ENCODE measurements at places on chromosomes 3 and 15. TPM values are rescaled to one million over a fixed set of nuclear protein-coding genes. Genes with fewer than 3 reads are reported as not detected.

GRCh38 chr3:8959668-8960067, 3.6 kb downstream of the RAD18 start:
- H3K4me3 ChIP-seq: no peak overlapping the region
- no peak overlapping the region for H3K27ac ChIP-seq
- no peaks in the 10 kb centered on the region for H3K27me3 ChIP-seq

LINGO1 gene
- not detected for total RNA-seq

GRCh38 chr3:26522919-26523318, 99.7 kb upstream of the LRRC3B start:
- H3K27me3 ChIP-seq: no peaks in the 10 kb centered on the region
- H3K36me3 ChIP-seq: no peaks in the 10 kb centered on the region
- H3K4me3 ChIP-seq: no peak overlapping the region
- H3K4me1 ChIP-seq: no peaks in the 10 kb centered on the region
- no peak for DNase-seq

UBE2E1 gene
- total RNA-seq: 80.4 TPM

GRCh38 chr3:132343018-132343612, 25.9 kb downstream of the ACP3 start:
- H3K36me3 ChIP-seq: no peaks in the 10 kb centered on the region
- H3K4me3 ChIP-seq: no peak overlapping the region
- H3K27me3 ChIP-seq: peaks cover 11% of the 10 kb centered on the region
- H3K4me1 ChIP-seq: peaks cover 22% of the 10 kb centered on the region

DNA sequence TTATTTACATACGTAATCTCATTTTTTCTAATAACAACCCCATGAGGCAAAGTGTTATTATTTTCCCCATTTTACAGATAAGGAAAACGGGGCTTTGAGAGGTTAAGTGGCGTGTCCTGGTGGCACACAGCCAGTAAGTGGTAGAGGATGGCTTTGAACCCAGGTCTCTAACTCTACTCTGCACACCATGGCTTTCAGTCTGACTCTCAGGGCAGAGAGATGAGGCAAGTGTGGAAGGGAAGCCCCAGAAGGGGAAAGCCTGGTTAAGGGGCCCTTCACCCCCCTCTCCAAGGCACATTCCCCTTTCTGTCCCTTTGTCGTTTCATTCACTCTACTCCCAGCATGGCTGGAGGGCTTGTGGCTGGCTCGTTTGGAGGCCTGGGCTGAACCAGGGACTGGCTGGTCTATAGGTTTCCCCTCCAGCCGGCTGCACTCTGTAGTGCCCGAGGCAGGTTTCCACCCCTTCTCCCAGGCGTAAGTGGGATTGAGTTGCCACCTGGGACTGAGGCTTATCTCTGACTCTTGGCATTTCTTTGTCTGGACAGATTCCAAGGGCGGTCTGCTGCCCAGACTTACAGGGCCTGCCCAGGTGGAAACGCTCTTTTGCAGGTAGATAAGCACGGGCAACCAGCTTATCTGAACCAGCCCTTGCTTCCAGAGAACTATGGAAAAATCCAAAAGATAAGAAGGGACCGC, 12.1 kb downstream of the SEMA4B start:
- no peaks in the 10 kb centered on the region for H3K36me3 ChIP-seq
- H3K4me1 ChIP-seq: peaks cover 11% of the 10 kb centered on the region
- H3K27me3 ChIP-seq: no peaks in the 10 kb centered on the region
- H3K27ac ChIP-seq: no peak overlapping the region

DNA sequence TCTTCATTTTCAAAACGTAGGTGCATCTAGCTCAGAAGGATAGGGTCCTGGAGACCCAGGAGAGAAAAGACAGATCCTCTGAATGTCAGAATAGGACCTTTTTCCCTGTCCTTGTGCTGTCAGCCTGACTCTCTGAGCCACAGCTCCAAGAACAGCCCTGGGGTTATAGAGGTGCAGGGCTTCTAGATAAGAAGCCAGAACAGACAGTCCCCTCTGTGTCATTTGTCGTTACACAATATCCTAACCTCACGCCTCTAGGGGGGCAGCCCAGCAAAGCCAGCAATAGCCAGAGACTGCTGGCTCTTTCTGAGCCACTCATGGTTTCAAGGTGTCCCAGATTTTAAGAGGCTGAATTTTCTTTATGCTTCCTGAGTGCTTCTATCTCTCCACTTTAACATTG, 153.2 kb upstream of the THBS1 start:
- no peaks in the 10 kb centered on the region for H3K36me3 ChIP-seq
- peaks cover 44% of the 10 kb centered on the region for H3K4me1 ChIP-seq
- H3K4me3 ChIP-seq: no peak overlapping the region
- DNase-seq: no peak

GOLGA6L22 gene
- total RNA-seq: not detected

FOXP1 gene
- 47.1 TPM for total RNA-seq

GABRA5 gene
- total RNA-seq: 6.5 TPM

GRCh38 chr3:14884665-14885064, 62.7 kb upstream of the NR2C2 start:
- H3K4me1 ChIP-seq: no peaks in the 10 kb centered on the region
- H3K4me3 ChIP-seq: no peak overlapping the region
- no peak for DNase-seq
- no peaks in the 10 kb centered on the region for H3K36me3 ChIP-seq

- no peaks in the 10 kb centered on the region for H3K4me1 ChIP-seq
- no peak overlapping the region for H3K27ac ChIP-seq
- no peak overlapping the region for H3K4me3 ChIP-seq
- no peaks in the 10 kb centered on the region for H3K36me3 ChIP-seq
- H3K27me3 ChIP-seq: peaks cover 3% of the 10 kb centered on the region
- no peak for DNase-seq
Measured at GRCh38 chr3:67031986-67032385, 33.9 kb downstream of the KBTBD8 start.

DNA sequence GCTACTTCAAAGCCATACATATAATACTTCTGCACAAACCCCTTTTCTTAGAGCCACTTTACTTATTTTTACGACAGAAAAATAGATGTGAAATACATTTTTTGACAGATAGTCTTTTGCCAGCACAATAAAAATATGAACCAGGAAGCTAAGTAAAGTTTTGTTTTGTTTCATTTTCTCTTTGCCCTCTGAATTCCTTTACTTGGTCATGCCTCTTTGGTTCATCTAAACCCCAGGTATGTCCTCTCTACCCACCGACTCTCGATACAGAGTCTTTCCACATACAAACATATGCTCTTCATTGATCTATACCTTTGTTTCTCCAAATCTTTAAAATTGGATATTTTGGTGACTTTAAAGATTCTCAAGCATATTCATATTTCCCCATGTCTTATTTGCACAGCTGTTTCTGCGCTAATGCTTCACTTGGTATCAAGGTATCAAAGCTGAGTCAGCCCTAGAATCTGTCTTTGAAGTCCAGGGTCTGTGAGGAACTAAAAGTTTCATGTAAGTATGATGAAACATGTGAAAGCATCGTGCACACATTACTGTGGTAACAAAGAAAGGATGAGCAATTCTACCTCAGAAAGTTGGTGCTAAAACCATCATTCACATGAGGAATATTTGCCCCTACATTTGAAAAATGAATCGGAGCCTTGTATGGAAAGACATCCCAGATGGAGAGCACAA, 845.4 kb downstream of the NAALADL2 start:
- no peak overlapping the region for H3K4me3 ChIP-seq
- no peaks in the 10 kb centered on the region for H3K27me3 ChIP-seq
- no peak for DNase-seq
- H3K36me3 ChIP-seq: no peaks in the 10 kb centered on the region
- peaks cover 12% of the 10 kb centered on the region for H3K4me1 ChIP-seq
- H3K27ac ChIP-seq: no peak overlapping the region

DNA sequence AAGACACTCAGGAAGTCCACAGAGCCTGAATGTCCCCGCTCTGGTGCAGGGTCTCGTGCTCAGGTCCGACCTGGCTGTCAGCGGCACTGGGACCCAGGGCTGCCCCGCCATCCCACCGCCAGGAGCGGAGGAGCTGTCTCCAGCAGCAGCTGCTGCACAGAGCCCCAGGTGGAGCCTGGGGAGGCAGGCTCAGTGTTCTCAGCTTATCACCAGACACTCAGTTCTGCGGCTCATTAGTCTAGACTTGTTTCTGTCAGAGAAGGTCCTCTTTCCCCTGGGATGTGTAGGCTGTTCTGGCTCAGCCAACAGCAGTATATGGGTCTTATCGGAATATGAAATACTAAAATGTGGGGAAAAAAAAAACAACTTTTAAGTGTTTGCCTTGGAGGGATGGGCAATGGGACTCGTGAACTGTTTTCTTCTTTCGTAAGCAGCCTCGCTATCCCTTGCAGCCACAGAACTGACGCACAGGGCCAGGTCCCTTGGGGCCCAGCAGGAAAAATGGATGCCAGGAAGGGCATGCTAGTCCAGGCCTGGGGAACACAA, 75.9 kb downstream of the KLF13 start:
- peaks cover 59% of the 10 kb centered on the region for H3K4me1 ChIP-seq
- no peak overlapping the region for H3K4me3 ChIP-seq
- H3K27me3 ChIP-seq: no peaks in the 10 kb centered on the region
- DNase-seq: no peak
- peaks cover 24% of the 10 kb centered on the region for H3K36me3 ChIP-seq

- H3K36me3 ChIP-seq: peaks cover 51% of the 10 kb centered on the region
- H3K27ac ChIP-seq: peak overlapping the region; percentile 85
- H3K4me1 ChIP-seq: peaks cover 61% of the 10 kb centered on the region
- DNase-seq: no peak
Measured at GRCh38 chr15:88909956-88910831, 3.0 kb downstream of the MFGE8 start.

C15orf62 gene
- total RNA-seq: not detected

ENTPD3 gene
- not detected for total RNA-seq

SLC9C1 gene
- total RNA-seq: not detected

GRCh38 chr3:14483286-14483685, 56.9 kb downstream of the GRIP2 start:
- H3K36me3 ChIP-seq: peaks cover 34% of the 10 kb centered on the region
- H3K27ac ChIP-seq: no peak overlapping the region
- peaks cover 2% of the 10 kb centered on the region for H3K27me3 ChIP-seq
- H3K4me3 ChIP-seq: no peak overlapping the region

DNA sequence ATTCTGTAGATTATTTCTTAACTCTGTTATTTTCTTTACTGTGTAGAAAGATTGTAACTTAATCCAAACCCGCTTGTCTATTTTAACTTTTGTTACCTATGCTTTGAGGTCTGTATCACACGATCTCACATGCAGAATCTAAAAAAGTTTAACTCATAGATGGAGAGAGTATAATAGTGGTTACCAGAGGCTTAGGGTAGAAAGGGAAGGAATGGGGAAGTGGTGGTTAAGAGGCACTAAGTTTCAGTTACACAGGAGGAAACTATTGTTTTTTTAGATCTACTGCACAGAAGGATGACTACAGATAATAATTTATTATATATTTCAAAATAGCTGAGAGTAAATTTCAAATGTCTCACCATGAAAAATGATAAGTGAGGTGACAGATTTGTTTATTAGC, 515.2 kb downstream of the RSL24D1 start:
- no peaks in the 10 kb centered on the region for H3K4me1 ChIP-seq
- H3K27ac ChIP-seq: no peak overlapping the region
- no peak for DNase-seq
- H3K36me3 ChIP-seq: no peaks in the 10 kb centered on the region
- no peak overlapping the region for H3K4me3 ChIP-seq
- H3K27me3 ChIP-seq: no peaks in the 10 kb centered on the region

DNA sequence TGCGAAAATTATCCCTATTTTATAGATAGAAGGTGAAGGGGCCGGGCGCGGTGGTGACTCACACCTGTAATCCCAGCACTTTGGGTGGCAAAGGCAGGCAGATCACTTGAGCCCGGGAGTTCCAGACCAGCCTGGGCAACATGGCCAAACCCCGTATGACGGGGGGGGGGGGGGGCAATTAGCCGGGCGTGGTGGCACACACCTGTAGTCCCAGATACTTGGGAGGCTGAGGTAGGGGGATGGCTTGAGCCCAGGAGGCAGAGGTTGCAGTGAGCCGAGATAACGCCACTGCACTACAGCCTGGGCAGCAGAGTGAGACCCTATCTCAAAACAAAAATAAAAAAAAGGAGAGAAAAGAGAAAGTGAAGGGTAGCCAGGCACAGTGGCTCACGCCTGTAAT, 1.4 kb downstream of the AAGAB start:
- H3K36me3 ChIP-seq: peaks cover 6% of the 10 kb centered on the region
- peak overlapping the region; percentile 98 for H3K4me3 ChIP-seq
- no peaks in the 10 kb centered on the region for H3K27me3 ChIP-seq
- no peak for DNase-seq
- peak overlapping the region; percentile 98 for H3K27ac ChIP-seq
- peaks cover 47% of the 10 kb centered on the region for H3K4me1 ChIP-seq

CAMKV gene
- not detected for total RNA-seq

- H3K27me3 ChIP-seq: peaks cover 1% of the 10 kb centered on the region
- no peak overlapping the region for H3K4me3 ChIP-seq
- H3K27ac ChIP-seq: no peak overlapping the region
- H3K4me1 ChIP-seq: peaks cover 30% of the 10 kb centered on the region
Measured at GRCh38 chr3:190432216-190432615, 17.5 kb downstream of the TMEM207 start.

DNA sequence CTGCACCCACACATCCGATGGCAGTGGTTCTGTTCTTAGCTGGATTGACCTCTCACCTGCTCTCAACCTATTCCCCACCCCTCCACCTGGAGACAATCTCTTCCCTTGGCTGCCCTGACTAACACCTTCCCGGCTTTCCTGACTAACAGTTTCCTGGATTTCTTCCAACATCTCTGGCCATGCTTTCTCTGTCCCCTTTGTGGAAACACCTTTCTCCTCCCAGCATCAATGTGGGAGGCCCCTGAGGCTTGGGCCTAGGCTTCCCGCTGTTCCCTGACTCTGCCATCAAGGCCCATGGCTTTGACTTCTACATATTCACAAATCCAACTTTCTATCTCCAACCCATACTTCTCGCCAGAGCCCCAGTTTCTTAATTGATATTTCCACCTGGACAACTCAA, 142.8 kb upstream of the ATP2B2 start:
- H3K4me3 ChIP-seq: no peak overlapping the region
- H3K27ac ChIP-seq: no peak overlapping the region
- no peaks in the 10 kb centered on the region for H3K36me3 ChIP-seq
- H3K27me3 ChIP-seq: peaks cover 13% of the 10 kb centered on the region

DNA sequence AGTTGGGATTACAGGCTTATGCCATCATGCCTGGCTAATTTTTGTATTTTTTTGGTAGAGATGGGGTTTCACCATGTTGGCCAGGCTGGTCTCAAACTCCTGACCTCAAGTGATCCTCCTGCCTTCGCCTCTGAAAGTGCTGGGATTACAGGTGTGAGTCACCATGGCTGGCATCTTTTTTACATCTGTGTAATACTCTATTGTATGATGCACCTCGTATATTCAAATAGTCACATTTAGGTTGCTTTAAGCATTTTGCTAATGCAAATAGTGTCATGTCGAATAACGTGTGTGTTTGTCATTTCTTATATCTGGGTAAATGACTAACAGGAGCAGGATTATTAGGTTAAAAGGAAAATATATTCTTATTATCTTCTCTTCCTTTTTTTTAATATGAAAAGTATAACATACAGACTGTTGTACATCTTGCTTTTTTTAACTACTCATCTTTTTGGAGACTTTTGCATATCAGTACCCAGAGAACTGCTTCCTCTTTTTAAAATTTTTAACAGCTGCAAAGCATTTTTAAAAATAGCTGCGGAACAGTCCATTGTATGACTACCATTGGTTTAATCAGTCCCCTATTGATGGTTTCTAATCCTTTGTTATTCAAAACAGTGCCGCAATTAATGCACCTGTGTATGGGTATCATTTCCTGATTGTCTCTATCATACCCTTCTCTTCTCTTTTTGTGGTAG, 13.4 kb downstream of the SCAMP5 start:
- H3K27ac ChIP-seq: no peak overlapping the region
- peaks cover 10% of the 10 kb centered on the region for H3K27me3 ChIP-seq
- H3K4me1 ChIP-seq: no peaks in the 10 kb centered on the region
- no peaks in the 10 kb centered on the region for H3K36me3 ChIP-seq
- no peak overlapping the region for H3K4me3 ChIP-seq
